ENCODE measurements at places on chromosomes 12 and 14.

DNA sequence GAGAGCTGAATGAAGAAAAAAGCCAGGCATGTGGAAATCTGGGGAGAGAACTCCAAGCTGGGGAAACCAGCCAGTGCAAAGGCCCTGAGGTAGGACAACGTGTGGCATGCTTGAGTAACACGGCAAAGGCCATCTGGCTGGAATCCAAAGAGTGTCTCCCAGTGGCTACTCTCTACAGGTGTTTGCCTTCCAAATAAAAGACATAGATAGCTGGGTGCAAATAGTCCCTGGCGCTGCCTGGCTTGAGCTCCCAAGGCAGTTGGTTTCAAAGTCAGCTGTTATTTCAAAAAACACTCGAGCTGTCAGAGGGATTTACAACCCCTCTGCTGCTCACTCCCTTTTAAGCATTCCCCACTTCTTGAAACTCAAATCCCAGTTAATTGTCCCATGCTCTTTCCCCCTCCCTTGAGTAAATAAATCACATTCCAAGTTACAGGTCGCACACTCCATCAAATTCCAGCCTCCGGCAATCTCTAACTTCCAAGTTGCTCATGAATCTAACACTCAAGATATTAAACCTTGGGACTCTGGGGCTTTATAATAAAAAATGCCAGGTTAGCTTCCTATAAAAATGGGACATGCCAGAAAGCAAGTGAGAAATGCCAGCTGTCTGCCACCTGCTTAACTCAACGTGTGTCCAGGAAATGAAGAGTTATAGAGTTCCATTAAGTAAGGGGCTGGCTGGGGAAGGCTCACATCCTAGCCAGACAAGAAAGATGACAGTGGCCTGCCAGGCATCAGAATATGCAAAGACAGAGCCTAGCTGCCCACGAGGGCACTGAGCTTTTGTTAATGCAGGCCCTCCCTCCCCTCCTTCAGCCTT is 133.6 kb upstream of the NOS1 start:
- no peak for DNase-seq

DNA sequence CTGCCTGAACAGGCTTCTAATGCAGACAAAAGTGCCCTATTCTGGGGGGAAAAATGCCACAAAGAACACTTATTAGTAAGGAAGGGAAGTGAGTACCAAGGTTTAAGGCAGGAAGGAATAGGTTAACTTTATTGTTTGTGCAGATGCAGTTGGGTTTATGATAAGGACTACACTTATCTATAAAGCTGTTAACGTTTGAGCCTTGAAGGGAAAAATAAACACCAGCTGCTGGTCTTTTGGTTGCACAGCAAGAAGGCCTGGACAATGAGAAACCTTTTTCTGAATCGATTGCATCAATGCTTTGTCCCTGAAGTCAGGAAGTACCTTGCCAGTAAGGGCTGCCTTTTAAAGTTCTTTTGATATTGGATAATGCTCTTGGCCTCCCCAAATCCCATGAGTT is 407.8 kb downstream of the ATP23 start:
- DNase-seq = no peak

DNA sequence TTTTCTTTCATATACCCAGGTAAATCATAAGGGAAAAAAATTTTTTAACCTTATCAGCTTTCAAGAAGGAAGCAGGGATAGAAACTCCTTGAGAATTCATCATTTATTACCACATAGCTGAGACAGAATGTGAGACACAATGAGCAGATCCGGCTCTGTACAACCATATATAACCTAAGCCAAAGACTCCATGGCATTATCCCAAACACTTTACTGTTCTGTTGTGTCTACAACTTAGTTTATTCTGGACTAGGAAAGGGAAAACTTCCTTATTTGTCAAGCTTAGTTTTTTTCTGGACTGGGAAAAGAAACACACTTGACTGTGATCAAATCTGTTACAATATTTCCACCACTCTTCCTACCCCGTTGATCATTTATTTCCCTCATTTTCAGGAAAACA is 38.3 kb upstream of the CATSPERB start:
- DNase-seq = no peak

DNA sequence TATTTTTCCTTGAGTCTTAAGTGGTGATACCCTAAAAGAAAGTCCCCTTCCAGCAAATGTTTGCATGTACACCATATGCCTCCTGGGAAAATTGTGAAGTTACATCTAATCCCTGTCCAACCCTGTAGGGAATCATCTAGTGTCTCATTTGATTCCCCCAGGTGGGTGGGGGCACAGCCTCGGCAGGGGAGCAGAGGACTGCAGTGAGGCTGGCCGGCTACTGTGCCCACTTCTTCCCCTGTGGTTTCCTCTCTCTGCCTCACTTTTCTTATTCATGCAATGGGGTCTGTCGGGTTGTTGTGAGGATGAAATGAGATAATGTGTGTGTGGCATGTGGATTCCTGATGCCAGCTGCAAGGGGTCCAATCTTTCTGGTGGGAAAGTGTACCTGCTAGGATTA is 6.0 kb downstream of the PAPLN start:
- DNase-seq = no peak

DNA sequence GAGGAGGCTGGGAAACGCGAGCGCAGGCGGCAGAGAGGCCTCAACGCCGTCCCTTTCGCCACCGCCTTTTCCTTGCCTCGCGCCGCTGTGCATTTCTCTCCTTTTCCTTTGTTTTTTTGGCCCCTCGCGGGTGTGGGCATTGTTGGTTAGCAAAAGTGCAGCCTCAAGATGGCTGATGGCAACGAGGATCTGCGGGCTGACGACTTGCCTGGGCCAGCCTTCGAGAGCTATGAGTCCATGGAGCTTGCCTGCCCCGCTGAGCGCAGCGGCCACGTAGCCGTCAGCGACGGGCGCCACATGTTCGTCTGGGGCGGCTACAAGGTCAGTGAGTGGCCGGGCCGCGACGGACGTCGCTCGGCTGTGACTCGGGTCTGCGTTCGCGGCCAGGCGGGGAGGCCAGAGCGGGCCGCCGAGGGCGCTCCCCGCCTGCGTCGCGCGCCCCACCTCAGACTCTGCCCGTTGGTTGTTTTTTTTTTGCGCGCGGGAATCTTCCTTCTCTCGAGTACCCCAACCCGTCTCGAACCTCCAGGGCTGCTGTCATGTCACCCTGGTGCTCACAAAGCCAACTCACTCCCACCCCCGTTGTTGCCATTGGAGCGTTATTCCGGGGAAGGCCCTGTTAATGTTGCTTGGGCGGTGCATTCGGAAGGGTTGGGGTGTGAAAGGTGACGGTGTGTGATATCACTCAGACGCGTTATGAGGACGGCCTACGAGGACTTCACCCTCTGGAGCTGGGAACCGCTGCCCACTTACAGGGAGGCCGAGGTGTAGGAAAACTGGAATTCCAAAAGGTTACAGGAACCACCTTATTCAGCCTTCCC is 558 bp downstream of the KLHDC2 start:
- peak; percentile 71 for DNase-seq

DNA sequence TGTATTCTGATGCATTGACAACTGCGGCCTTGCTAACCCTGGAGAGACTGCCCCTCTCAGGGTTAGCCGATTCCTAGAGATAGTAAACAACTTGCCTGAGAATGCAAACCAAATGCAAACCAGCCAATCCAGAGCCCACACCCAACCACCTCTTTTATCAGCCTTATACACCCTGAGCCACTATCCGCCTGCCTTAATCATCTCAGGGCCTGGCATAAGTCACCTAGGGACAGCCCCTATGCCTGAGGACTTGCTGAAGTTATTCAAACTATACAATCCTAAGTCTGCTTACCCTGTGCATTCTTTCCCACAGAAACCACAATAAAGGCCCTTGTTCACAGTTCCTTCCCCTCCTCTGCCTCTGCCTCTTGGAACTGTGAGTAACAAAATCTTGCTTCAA is 177.2 kb downstream of the KCNA5 start:
- DNase-seq = peak; percentile 1

- DNase-seq = no peak
Measured at GRCh38 chr12:66692170-66692569, 13.3 kb upstream of the GRIP1 start.

DNA sequence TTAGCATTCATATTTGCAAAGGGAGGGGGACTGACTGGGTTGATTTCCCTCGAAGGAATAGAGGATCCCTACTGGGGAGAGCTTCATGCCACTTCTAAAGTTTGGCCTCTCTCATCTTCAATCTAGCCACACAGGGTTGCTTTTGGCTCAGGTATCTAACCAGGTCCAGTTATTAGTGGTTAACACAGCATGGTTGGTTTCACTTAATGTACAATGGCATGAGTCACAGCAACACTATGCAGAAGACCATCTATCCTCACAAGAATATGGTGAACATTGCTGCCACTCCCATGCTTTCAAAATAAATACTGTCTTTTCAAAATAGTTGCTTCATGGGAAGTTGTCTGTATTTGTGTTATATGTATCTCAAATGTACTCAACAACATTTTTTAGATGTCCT is 6.6 kb upstream of the RAB3IP start:
- DNase-seq = no peak

DNA sequence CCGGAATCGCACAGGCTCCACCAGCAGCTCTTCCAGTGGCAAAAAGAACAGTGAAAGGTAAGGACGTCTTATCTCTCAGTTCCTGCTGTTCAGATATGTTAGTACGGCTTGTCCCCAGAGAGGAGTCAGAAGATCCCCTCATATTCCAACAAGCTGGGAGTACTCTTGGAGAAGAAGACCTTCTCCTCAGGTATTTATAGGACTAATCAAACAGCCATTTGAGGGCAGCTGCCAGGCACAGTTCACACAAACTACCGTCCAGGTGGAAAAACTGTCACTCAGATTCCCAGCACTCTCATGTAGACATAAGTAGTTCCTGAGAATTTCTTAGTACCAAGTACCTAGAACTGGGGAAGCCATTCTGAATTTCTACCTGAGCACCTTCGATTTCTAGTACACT is 85.3 kb downstream of the EML1 start:
- DNase-seq = no peak

DNA sequence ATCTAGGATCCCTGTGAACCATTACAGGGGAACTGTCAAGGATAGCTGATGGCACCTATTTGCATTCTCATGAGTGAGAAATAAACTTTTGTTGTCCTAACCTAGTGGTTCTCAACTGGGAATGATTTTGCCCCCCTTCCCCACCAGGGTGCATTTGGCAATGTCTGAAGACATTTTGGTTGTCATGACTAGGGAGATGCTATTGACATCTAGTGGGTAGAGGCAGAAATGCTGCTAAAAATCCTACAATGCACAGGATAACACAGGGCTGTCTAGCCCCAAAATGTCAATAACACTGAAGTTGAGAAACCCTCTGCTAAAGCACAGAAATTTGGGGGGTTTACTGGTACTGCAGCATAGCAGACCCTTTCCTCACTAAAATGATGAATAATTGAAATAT is 140.9 kb upstream of the SRRM4 start:
- DNase-seq = no peak

- DNase-seq = no peak
Measured at GRCh38 chr12:120115692-120116440, 687 bp downstream of the RAB35 start.

GRCh38 chr14:87888136-87888999 is 104.6 kb downstream of the GALC start:
- DNase-seq = no peak

DNA sequence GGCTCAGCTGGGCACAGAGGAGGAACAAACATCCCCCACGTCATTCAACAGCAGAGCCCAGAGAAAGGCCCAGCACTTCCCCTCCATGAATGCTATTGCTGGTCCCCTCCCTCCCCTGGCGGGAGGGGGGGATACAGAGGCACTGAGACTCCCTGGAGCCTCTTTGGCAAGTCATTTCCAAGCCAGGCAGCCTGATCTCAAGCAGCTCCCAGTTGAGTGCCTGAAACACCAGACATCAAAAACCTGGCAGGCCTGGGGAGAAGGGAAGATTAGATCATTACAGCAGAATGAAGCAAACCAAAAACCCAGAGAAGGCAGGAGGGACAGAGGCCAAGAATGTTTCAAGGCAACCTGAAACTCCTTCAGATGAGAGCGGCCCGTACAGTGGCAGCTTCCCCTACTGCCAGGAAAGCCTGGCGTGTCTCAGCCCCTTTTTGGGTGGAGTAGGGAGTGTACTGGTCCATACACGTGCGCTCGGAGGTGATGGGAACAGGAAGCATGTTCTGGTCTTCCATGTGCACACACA is 92.1 kb downstream of the LRRC74A start:
- DNase-seq = no peak

DNA sequence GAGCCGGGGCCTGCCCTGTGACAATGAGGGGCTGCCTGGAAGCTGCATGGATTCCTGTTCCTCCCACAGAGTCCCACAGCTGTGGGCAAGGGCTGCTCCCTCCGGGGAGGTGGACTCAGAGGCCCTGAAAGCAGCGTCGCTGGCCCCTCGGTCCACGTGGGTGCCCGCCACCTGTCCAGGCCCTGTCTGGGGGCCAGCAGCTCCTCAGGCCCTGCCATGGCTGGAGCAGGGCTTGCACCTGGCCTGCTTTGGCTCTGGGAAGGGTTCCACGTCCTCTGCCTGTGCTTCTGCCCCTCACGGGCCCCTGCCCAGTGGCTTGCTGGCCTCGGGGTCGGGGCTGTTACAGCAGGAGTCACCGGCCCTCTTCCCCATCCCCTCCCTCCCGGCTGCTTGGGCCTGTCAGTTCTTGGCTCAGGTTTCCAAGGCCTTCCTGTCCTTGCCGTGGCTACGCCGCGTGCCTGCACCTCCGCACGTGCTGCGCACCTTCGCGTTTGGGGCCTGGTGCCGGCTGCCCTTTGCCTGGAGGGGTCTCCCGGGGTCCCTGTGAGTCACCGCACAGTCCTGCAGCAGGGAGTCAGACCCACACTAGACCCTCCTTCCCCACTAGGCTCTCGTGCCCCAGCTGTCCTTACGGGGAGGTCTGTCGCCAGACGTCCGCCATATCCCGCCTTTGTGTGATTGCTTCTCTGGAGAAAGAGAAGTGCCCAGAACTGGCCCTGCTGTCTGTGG is 5.8 kb downstream of the FBRSL1 start:
- DNase-seq = no peak

GRCh38 chr12:52865090-52865944 is 16.5 kb upstream of the KRT78 start:
- no peak for DNase-seq

- DNase-seq = no peak
Measured at GRCh38 chr14:96351986-96352385, 11.2 kb downstream of the ATG2B start.

DNA sequence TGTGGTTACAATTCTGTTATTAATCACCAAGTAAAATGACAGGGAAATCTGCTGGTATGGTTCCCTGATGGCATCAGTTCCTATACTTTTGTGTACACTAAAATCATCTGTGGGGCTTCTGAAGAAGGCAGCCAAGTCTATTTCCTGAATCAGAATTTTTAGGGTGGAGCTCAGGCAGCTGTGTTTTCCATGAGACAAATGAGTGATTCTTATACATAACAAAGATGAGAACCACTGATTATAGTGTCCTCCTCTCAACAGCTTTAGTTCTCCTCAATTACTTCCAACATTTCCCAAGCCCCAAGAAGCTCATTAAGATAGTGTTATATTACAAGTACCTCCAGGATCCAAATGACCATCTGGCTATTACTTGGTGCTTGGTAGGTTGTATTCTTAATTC is 64.5 kb upstream of the USP44 start:
- DNase-seq = no peak

All from central memory CD4-positive, alpha-beta T cell (primary cell).